Thoracic aorta (tissue), 2 donors: ENCODE measurements at places on chromosomes 7 and 10.

DNA sequence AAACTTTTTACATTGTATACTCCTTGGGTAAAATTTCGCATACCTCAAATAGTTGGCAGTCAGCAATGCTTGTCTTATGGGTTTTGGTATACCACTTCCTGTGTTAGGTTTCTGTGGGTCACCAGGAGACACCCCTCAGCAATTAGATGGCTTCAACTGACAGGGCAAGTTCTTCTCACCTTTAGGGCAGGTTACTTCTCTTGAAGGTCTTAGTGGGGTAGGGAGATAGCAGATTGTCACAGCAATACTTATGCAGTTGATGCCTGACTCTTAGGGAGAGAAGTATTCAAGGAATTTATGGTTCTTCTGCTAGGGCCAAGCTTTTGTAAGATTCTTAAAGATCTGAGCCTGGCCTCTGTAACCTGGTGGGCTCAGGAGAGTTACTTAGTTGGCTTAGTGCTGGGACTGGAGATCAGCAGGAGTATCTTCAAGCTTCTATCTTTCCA is 42.9 kb downstream of the MKLN1 start:
- H3K4me3 ChIP-seq: no peak overlapping the region
- H3K27me3 ChIP-seq: no peaks in the 10 kb centered on the region
- peaks cover 49% of the 10 kb centered on the region for H3K4me1 ChIP-seq
- no peak for DNase-seq
- no peaks in the 10 kb centered on the region for H3K36me3 ChIP-seq

DNA sequence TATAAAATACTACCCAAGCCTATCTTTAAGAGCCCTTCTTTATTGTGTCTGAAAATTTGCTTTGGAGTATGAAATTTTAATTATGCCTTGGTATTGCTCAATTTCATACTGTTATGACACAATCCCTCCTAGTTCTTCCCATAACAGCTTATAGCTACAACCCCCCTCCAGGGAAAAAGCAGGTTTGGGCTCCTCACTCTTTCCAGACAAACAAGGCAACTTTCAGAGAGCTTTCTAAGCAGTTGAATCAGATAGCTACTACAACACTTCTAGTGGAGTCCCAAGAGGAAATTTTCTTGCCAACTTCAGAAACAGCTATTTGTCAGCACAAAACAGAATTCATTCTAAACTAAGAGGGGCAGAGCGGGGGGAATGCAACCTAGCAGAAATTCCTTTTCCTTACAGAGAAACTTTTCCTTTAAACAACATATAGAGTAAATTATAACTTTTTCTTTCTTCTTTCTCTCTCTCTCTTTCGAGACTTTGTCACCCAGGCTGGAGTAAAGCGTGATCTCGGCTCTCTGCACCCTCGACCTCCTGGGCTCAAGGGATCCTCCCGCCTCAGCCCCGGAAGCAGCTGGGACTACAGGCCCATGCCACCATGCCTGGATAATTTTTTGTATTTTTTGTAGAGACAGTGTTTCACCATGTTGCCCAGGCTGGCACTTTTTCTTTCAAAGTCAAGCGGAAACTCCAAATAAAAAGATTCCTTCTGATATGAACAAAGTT is 26.0 kb upstream of the JMJD1C start:
- DNase-seq: no peak
- H3K36me3 ChIP-seq: no peaks in the 10 kb centered on the region
- peak overlapping the region; percentile 31 for H3K27ac ChIP-seq
- H3K4me1 ChIP-seq: peaks cover 13% of the 10 kb centered on the region
- no peaks in the 10 kb centered on the region for H3K27me3 ChIP-seq
- peak overlapping the region; percentile 56 for H3K4me3 ChIP-seq

- DNase-seq: no peak
- H3K4me3 ChIP-seq: no peak overlapping the region
- no peaks in the 10 kb centered on the region for H3K27me3 ChIP-seq
- H3K27ac ChIP-seq: no peak overlapping the region
- no peaks in the 10 kb centered on the region for H3K36me3 ChIP-seq
Observed at GRCh38 chr7:39539816-39540215, 26.4 kb upstream of the YAE1 start.

DNA sequence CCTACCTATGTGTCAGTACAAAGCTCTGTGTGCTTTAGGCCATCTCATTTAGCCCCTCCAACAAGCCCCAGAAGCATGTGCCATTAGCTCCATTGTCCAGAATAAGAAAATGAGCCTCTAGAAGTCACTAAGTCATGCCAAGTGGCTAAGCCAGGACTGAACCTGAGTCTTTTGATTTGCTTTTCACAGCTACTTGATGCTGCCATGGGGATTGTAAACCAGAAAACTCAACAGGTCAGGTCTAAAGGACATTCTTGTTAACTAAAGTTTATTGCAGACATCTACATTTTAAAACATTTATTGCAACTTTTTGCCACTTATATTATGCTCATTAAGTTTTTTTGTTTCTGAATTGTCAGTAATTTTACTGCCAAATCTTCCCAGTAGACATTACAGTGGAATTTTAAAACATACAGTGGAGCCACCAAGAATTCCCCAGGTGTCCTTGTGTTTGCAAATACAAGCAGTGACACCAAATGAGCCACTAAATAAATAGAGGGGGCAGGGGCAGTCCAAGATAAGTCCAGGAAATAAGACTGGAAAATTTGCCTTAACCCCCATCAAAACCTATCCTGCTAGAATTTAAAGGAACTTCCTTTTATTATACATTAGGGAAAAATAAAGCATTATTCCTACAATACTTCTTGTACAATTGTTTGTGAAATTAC is 115.9 kb downstream of the RAPGEF5 start:
- no peak for DNase-seq
- H3K27me3 ChIP-seq: no peaks in the 10 kb centered on the region
- no peak overlapping the region for H3K27ac ChIP-seq
- no peaks in the 10 kb centered on the region for H3K4me1 ChIP-seq
- no peaks in the 10 kb centered on the region for H3K36me3 ChIP-seq

GRCh38 chr10:45179691-45180090 is 135.7 kb downstream of the OR13A1 start:
- peak overlapping the region; percentile 47 for H3K4me3 ChIP-seq
- H3K27ac ChIP-seq: peak overlapping the region; percentile 62
- no peaks in the 10 kb centered on the region for H3K36me3 ChIP-seq
- no peaks in the 10 kb centered on the region for H3K27me3 ChIP-seq
- H3K4me1 ChIP-seq: peaks cover 12% of the 10 kb centered on the region

DNA sequence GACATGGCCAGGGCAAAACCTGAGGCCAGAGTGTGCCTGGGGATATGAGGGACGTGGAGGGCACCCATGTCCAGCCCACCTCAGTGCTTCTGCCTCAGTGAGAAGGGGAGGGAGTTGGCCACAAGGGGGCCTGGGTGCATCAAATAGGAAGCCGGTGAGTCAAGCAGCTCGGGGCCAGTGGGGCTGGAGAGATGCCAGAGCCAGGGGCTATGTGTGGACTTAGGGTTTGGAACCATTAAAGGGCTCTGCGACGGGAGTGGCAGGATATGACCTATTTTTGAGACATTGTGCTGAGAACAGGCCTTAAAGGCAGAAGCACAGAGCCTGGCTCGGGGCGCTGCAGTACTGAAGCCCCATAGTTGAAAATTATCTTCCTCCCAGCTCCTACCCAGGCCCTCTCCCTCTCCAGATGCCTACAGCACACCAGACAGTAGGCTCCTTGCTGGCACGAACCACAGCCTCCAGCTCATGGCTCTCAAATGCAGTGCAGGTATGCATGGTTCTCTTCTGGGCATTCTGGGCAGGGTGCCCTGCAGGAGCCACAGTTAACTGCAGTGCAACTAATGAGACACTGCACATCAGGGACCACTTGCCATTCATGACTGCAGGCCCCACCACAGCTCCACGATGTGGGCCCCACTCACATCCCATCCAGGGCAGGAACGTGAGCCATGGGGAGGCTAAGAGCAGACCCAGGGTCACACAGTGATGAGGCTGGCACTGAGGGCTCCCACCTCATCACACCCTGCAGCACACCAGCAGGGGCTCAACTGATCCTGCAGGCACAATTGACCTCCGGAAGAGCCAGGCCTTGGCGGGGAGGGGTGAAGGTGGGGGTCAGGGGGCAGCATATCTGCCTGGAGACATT is 7.2 kb upstream of the PGAM2 start:
- peak; percentile 93 for DNase-seq
- peaks cover 5% of the 10 kb centered on the region for H3K36me3 ChIP-seq
- peaks cover 22% of the 10 kb centered on the region for H3K4me1 ChIP-seq
- no peaks in the 10 kb centered on the region for H3K27me3 ChIP-seq

GRCh38 chr10:49331431-49331830 is 32.5 kb downstream of the C10orf71 start:
- H3K4me1 ChIP-seq: no peaks in the 10 kb centered on the region
- H3K27me3 ChIP-seq: no peaks in the 10 kb centered on the region
- H3K36me3 ChIP-seq: no peaks in the 10 kb centered on the region
- no peak overlapping the region for H3K4me3 ChIP-seq

DNA sequence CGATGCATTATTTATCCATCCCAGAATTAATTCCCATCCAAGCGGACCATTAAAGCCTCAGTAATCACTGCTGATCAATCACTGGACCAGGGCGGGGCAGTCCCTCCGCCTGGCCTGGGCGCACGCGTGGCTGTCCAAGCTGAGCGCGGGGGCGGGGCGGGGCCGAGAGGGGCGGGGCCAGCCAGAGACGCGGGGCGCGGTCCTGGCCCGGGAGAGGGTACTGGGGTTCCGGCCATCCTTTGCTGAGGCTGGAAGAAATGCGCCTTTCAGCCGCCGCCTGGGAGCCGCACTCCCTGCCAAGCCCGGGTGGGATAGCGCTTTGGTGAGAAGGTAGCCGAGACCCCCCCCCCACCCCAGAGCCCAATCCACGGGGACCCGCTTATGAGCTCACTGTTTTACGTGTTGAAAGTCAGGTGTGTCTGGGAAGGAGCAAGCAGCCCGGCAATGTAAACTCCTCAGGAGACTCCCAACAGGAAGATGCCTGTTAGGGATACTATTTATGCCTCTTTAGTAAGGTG is at the start of gene ARHGAP22:
ARHGAP22 (minus strand) TSS at position 83 of the 518 bp plus-strand sequence. CDS start 277 bp downstream, outside the sequence.
- peaks cover 27% of the 10 kb centered on the region for H3K4me1 ChIP-seq
- H3K27ac ChIP-seq: peak within 1 kb of the TSS; percentile 7
- no peaks in the 10 kb centered on the region for H3K36me3 ChIP-seq
- peak within 1 kb of the TSS; percentile 67 for H3K4me3 ChIP-seq
- no peaks in the 10 kb centered on the region for H3K27me3 ChIP-seq
- peak; percentile 22 for DNase-seq

DNA sequence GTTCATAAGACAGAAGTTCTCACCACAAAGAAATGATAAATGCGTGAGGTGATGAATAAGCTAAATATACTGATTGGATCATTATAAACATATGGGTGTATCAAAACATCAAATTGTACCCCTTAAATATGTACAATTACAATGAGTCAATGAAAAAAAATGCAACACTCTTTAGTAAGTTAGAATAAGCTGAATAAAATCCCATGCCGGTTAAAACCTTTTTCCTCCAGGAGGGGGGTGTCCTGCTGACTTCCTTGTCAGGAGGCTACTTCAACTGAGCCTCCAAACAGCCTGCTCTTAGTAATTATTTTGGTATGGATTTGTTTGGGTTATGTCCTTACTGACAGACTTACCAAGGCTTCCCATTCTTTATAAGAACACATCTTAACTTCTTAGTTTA is 649.1 kb downstream of the INHBA start:
- no peaks in the 10 kb centered on the region for H3K4me1 ChIP-seq
- H3K4me3 ChIP-seq: no peak overlapping the region
- no peaks in the 10 kb centered on the region for H3K36me3 ChIP-seq
- no peaks in the 10 kb centered on the region for H3K27me3 ChIP-seq
- no peak for DNase-seq

GRCh38 chr7:2721842-2722241 is 33.8 kb downstream of the AMZ1 start:
- H3K27me3 ChIP-seq: no peaks in the 10 kb centered on the region
- H3K36me3 ChIP-seq: peaks cover 3% of the 10 kb centered on the region
- DNase-seq: no peak

DNA sequence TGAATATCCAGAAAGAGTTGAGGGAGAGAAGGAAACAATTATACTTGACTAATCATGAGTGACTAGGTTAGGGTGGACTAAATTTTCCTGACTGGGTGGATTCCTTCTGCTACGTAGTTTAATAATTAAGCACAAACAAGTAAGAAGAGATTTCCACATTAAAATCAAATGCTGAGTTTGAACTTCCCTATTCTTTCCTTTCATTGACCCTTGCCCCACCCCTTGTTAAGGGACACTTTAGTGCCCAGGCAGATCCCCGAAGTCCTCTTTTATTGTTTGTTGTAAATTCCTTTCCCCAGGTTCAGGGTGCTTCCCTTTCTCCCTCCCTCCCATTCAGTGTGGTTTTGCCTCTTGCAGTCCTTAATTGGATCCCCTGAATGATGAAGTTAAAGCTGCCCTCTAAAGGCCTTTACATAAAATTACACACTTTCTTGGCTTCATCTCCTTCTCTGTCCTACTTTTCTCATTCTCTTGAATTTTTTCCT is 8.8 kb upstream of the SPAM1 start:
- no peaks in the 10 kb centered on the region for H3K27me3 ChIP-seq
- DNase-seq: no peak
- H3K27ac ChIP-seq: no peak overlapping the region

GRCh38 chr7:158666401-158666800 is 38.2 kb downstream of the NCAPG2 start:
- no peak overlapping the region for H3K27ac ChIP-seq
- H3K4me3 ChIP-seq: no peak overlapping the region
- DNase-seq: no peak
- H3K4me1 ChIP-seq: no peaks in the 10 kb centered on the region

- H3K27me3 ChIP-seq: no peaks in the 10 kb centered on the region
- H3K27ac ChIP-seq: no peak overlapping the region
- DNase-seq: no peak
- no peaks in the 10 kb centered on the region for H3K4me1 ChIP-seq
- H3K36me3 ChIP-seq: no peaks in the 10 kb centered on the region
Observed at GRCh38 chr7:73612598-73613269, 11.6 kb downstream of the MLXIPL start.

GRCh38 chr10:98172073-98172472 is 37.6 kb downstream of the R3HCC1L start:
- H3K27ac ChIP-seq: no peak overlapping the region
- no peaks in the 10 kb centered on the region for H3K36me3 ChIP-seq
- H3K4me1 ChIP-seq: peaks cover 14% of the 10 kb centered on the region
- DNase-seq: no peak
- no peak overlapping the region for H3K4me3 ChIP-seq
- H3K27me3 ChIP-seq: no peaks in the 10 kb centered on the region

GRCh38 chr7:29588900-29589696 is 25.5 kb downstream of the PRR15 start:
- H3K27me3 ChIP-seq: no peaks in the 10 kb centered on the region
- DNase-seq: no peak
- H3K36me3 ChIP-seq: no peaks in the 10 kb centered on the region
- no peaks in the 10 kb centered on the region for H3K4me1 ChIP-seq
- no peak overlapping the region for H3K4me3 ChIP-seq

- no peaks in the 10 kb centered on the region for H3K27me3 ChIP-seq
- no peak overlapping the region for H3K4me3 ChIP-seq
- H3K4me1 ChIP-seq: no peaks in the 10 kb centered on the region
- no peak overlapping the region for H3K27ac ChIP-seq
Observed at GRCh38 chr7:11302121-11302520, 328.4 kb downstream of the PHF14 start.

DNA sequence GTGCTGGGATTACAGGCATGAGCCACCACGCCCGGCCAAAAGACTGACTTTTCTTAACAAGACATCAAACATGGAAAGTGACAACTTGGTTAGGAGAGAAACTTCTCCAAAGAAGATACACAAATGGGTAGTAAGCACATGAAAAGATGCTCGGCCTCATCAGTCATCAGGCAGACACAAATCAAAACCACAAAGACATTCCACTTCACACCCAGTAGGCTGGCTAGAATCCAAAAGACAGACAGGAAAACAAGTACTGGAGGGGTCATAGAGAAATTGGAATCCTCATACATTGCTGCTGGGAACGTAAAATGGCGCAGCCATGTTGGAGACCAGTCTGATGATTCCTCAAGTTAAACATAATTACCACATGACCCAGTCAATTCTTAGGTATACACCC is 16.4 kb downstream of the SEPHS1 start:
- H3K36me3 ChIP-seq: peaks cover 46% of the 10 kb centered on the region
- H3K27me3 ChIP-seq: no peaks in the 10 kb centered on the region
- no peak overlapping the region for H3K4me3 ChIP-seq
- DNase-seq: no peak
- H3K27ac ChIP-seq: no peak overlapping the region
